ENCODE measurements at places on chromosomes 1 and 21.

- no peak for DNase-seq
Observed at GRCh38 chr21:41381731-41382130, 19.9 kb downstream of the MX2 start.

DNA sequence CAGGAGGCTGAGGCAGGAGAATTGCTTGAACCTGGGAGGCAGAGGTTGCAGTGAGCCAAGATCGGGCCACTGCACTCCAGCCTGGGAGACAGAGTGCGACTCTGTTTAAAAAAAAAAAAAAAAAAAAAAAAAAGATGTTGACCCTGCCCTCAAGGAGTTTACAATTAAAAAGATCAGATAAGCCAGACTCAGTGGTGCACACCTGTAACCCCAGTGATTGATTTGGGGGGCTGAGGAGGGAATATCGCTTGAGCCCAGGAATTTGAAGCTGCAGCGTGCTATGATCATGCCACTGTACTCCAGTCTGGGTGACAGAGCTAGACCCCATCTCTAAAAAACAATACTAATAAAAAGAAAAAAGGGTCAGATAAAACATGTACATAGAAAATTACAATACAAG lies 1.6 kb upstream of the SESN2 start:
- no peak for DNase-seq

DNA sequence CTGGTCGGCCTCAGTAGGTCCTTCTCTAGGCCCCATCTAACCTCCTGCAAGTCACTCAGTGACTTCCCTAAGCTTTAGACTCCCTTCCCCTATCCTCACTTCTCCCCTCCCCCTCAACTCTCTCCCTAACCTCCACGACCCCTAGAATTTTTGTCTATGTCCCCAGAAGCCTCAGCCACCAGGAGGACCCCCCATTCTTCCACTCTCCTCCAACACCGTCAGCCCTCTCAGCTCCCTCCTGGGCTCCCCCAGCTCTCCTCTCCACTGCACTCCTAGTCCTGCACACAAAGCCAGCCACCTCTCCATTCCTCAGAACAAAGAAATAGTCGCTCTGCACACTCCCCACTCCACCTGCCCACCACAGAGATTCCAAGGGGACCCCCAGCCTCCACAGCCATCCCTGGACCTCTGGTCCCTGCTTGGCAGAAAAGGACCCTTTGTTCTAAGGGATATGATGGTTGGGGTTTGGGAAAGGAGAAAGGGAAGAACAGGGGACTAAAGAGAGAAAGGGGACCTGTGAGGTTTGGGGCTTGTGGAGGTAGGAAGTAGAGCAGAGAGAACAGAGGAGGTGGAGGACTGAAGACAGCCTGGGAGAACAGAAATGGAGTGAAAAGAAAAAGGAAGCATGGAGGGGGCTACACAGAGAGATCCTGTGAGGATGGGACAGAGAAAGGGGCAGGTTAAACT lies 2.8 kb downstream of the ARHGEF2 start:
- DNase-seq, result no peak

DNA sequence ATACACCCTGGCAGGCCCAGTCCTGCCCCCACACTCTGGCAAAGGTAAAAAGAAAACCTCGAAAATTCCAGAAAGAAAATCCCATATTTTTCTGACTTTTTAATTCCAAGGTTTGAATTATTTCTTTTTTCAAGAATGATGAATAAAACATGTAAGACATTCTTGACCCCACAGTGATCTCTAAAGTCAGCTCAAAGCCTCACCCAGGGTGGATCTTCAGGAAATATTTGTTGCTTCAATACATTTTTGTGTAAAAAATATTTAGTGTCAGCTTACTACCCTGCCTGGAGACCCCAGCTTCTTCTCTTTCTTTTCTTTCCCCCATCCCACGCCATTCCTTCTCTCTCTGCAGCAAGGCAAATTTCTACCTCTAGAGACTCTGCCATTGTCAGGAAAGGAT lies 7.0 kb upstream of the NT5C1A start:
- DNase-seq, result no peak

GRCh38 chr1:43147625-43148327 lies 24.3 kb downstream of the EBNA1BP2 start:
- peak; percentile 54 for DNase-seq

DNA sequence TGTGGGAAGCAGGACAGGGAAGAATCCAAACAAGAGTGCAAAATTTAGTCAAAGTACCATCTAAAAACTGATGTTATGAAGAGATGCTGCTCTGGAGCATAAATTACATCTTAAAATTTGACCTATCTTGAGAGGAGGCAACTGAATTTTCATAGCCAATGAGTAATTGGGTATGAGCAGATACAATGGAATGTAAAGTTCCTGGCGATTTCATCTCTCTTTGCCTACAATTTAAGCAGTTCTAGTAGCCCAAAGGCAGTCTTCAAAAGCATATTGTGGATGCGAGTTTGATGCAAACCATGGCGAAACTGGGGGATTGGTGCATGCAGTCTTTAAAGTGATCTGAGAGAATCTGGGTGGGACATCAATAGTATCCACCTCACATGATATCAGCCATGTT lies 1265.9 kb downstream of the BRINP3 start:
- DNase-seq, result no peak

- DNase-seq, result peak; percentile 83
Observed at GRCh38 chr1:155977690-155978324, 540 bp downstream of the ARHGEF2 start.

- DNase-seq, result no peak
Observed at GRCh38 chr1:209767096-209767495, 11.2 kb downstream of the TRAF3IP3 start.

GRCh38 chr1:20602851-20603450 lies 14.1 kb downstream of the CDA start:
- no peak for DNase-seq

DNA sequence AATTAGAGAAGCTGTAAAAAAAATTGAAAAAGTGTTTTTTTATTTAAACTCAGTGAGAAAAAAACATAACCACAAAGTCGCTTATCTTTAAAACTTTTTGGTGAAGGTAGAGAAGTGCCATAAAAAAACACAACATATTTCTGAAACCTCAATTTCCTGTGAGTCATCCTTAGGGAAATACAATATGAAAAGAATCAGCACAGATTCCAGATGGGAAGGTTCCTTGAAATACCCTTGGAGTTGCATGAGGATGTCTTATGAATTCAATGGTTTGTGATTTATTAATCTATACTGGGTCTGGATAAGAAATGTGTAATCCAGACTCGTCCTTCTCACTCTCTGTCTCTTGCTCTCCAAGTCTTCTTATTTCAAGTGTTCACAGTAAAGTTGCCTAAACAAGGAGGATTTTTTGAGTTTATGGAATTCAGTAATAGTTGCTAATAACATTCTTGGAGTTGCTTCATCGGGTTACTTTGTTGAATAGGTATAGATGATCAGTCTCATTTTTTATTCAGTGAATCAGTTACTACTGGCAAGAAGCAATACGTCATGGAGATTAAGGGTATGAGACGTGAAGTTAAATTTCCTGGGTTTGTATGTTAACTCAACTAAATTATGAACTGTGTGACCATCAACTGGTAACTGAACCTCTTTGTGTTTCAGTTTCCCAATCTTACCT lies 191.4 kb downstream of the KCNK2 start:
- no peak for DNase-seq

DNA sequence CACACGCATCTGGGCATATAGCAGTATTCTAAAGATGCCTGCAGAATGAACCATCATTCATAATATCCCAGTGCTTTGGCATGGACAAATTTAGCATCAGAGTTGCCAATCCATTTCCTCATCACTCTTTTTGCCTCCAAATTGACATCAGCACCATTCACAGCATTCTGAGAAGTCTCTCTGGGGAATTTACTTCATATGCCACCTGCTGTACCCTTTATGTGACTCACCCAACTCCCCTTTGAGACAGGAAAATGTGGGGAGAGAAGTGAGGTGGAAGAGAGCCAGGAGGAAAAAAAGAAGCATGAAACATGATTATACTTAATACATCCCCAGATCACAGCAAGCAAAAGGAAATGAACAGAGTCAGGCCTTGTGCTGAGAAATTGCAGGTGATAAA lies 37.4 kb downstream of the RAB3B start:
- DNase-seq, result no peak

GRCh38 chr1:109878531-109879104 lies 32.0 kb upstream of the CSF1 start:
- no peak for DNase-seq

DNA sequence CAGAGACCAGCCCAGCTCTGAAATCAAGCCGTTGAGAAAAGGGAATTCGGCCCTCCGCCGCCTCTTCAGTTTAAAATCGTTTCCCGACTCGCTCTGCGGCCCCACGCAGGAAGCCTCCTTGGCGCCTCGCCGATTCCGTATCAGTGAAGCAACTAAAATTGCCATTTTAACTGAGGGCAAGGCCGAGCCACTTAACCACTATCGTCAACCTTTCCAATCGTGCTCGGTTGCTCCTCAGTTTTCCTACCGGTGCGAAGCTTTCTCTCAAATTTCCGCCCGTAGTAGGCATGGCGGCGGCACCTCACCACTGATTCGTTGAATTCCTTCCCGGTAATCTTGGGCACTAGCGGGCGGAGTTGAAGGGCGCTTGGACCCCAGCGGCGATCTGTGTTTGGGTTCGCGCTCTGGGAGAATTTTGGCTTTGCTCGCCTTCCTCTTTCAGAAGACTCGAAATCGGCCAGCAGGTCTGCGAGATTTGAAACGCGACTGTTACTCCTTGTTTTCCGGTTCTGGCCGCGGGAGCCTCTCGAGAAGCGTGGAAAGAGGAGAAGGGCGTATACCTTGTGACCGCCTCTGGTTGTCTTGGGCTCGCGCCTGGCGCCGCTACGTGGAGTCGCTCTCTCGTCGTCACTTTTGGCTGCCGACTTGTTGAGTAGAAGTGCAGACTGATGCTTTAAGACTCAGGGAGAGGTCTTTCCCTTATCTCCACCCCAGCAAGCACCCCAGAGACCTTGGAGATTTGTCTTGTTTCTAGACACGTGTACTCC lies at the start of the genes CENPL and DARS2:
Gene CENPL, minus strand, starts transcription at position 569 of the 767 bp plus-strand sequence. CDS start 13,584 bp downstream, outside the sequence.
Gene DARS2, plus strand, starts transcription at position 359 of the 767 bp plus-strand sequence. CDS start 557 bp downstream, outside the sequence.
- peak; percentile 93 for DNase-seq

DNA sequence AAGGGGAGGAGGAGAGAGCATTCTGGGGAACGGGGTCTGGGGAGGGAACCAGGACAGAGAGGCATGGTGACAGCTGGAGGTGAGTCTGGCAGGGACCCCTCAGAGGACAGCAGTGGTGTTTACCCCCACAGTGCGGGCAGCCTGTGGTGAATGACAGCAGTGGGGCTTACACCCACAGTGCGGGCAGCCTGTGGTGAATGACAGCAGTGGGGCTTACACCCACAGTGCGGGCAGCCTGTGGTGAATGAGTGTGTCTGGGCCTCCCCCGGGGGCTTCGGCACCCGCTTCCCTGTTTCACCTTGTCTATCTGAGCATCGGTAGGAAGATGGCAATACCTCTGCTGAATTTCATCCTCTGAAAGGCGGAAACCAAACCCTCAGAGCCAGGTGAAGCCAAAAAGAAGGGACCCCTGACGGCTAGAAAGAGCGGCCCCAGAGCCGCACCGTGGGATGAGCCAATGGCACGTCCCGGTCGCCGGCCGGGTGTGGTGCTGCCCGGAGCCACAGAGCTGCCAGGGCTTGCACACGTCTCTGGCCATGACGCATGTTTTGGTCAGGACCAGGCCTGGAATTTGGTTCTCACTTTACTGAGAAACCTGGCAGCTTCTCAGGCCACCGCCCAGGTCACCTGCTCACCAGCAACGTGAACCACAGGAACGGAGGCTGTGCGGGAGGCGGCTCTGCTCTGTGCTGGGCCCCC lies 54.1 kb downstream of the SIK1 start:
- no peak for DNase-seq

GRCh38 chr1:208381481-208381880 lies 137.3 kb upstream of the PLXNA2 start:
- DNase-seq, result no peak

GRCh38 chr1:34916104-34916503 lies 13.3 kb downstream of the DLGAP3 start:
- DNase-seq, result no peak
